ENCODE measurements at places on chromosomes 11 and 22.

DNA sequence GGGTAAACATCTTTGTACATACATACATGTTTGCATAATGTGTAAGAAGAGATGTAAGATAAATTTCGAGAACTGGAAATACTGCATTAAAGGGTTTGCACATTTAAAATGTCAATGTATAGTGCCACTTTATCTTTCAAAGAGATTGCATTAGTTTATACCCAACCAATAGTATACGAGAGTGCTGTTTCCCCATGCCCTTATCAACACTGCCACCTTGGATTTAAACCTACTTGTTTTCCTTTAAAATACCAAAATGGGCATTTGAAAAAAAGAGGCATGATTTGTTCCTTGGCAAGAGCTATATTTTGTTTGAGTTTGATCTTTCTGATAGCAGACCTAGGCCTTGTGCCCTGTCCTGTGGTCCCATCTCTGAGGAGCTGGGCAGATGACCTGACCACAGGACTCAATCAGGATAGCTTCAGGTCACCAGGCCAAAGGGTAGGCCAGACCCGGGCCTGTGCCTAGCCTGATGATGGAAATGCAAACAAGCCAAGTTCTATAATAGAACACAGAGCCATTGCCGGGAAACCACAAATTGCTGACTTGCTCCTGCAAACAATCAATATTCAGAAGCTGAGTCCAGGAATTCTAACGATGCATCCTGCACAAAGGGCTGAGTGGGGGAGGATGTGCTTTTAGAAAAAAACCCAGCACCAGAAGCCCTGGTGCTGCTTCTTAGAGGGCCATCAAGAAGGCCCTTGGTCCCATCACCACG lies 16.9 kb upstream of the ALG8 start:
- DNase-seq, result no peak

DNA sequence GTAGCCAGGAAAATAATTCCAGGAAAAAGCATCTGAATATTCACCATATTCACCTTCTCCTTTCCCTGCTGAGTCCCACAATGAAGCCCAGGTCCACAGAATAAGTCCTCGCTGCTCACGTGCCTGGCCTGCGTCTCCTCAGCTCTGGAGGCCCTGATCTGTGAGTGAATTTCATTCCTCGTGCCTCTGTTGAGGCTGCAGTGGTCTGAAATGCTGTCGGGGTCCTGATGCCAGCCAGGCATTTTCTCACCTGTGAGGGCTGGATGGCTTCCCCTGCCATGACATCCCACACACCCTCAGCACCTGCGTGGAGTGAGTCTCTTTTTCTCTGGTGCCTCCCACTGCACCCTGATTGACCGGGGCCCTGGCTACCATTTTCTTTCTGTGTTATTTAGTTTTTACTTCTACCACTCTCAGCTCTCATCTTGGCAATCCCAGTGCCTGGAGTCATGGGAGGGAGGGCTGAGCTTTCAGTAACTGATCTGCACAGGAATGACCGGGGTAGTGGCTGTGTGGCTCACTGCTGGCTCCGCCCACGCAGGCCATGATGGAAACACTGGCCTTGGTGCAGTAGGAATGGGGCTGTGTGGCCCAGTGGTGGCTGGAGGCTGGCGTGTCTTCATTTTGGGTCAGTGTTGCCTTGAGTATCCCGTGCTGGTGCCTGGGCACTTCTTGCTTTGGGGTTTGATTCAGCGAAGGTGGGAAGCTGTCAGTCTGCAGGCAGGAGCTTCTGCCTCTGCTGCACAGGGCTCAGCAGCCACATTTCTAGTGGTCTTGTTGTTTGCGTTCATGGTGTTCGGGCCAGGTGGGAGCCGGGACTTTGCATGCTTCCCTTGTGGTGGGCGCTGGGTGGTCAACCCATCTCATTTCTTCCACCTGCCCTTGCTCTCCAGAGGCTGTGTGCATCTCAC lies 807.2 kb downstream of the TBC1D22A start:
- no peak for DNase-seq

DNA sequence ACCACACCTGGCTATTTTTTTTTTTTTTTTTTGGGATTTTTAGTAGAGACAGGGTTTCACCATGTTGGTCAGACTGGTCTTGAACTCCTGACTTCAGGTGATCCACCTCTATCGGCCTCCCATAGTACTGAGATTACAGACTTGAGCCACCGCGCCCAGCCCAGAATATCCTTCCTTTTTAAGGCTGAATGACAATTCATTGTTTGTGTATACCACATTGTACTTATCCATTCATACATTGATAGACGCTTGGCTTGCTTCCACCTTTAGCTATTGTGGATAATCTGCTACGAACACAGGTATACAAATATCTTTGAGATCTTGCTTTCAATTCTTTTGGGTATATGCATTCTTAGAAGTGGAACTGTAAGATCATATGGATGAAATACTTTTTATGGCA lies 10.8 kb upstream of the RASSF10 start:
- DNase-seq, result no peak

GRCh38 chr11:83685730-83686129 lies 399.6 kb upstream of the CCDC90B start:
- no peak for DNase-seq

- DNase-seq, result no peak
These were observed 122.2 kb upstream of the TRPC6 start for GRCh38 chr11:101705972-101706371.

- no peak for DNase-seq
These were observed 614 bp upstream of the ASCL2 start for GRCh38 chr11:2271077-2271326.

GRCh38 chr11:20258376-20258895 lies 98.2 kb upstream of the DBX1 start:
- DNase-seq, result no peak

GRCh38 chr11:45104006-45104789 lies 42.2 kb upstream of the PRDM11 start:
- DNase-seq, result no peak

- no peak for DNase-seq
These were observed 78.5 kb downstream of the TRAF6 start for GRCh38 chr11:36431429-36432092.

DNA sequence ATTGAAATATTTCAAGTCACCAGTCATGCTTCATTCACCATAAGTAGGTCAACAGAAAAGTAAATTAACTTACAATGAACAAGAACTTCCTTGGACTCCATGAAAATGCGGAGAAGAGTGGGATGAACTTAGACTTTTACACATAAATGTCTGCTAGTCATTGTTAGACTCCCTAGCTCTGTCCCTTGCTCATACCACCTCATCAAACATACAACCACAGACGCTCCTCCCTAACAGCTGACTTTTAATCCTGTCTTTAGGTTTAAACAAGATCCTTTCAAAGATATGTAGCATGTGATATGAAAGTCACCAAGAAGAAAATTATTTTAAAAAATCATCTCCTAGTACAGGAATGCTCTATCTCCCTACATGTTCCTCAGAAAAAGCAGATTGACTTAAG lies 248.1 kb downstream of the DLG2 start:
- DNase-seq, result no peak

DNA sequence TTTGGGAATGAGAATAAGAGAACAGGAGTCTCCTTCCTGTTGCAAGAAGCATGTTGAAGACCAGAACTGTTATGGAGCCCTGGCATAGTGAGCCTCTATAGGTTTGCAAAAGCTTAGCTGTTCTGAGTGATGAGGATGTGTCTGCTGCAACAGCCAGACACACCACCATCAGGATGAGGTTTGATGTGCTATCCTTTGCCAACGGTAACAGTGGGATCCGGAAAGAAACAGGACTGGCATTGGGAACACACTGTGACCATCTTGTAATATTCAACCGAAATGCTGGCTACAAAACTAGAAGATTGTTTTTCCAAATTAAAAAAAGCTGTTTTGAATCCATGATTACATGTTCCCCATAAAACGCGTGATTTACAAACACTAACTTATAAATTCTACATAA lies 117.0 kb downstream of the ME3 start:
- DNase-seq, result no peak

DNA sequence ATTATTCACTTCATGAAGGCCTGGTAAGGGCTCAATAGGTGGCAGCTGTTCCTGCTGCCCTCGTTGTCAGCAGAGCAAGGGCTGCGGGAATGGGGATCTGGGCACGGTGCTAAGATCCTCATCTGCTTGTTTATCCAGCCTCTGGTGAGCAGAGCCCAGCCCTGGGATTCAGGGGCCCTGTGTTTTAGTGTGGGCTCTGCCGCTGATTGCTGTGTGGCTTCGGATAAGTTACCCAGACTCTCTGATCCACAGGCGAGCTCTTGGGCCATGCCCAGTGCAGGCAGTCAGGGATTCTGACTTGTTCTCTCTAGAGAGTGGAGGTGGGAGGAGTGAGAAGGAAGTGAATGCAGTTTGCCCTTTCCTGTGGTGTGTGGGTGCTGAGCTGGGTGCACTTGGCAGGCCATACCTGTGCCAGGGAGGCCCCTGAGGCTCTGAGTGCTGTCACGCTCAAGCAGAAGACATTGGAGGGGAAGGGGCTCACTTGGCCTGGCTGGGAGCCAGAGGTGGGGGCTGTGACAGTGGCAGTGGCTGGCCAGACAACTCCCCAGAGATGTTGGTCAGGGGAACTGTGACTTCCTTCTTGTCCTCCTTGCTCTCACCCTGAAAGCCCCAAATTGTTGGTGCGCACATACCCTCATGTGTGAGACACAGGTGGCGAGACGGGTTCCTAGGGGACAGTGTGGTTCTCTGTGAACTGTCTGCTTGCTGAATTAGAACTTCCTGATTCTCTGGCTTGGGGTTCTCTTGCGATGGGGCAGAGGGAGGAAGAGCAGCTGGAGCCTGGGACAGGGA lies 43.7 kb downstream of the CD82 start:
- DNase-seq, result peak; percentile 70

GRCh38 chr11:73260127-73260457 lies 12.0 kb upstream of the P2RY6 start:
- no peak for DNase-seq

- no peak for DNase-seq
These were observed 2.0 kb upstream of the KCNJ1 start for GRCh38 chr11:128868841-128869671.

DNA sequence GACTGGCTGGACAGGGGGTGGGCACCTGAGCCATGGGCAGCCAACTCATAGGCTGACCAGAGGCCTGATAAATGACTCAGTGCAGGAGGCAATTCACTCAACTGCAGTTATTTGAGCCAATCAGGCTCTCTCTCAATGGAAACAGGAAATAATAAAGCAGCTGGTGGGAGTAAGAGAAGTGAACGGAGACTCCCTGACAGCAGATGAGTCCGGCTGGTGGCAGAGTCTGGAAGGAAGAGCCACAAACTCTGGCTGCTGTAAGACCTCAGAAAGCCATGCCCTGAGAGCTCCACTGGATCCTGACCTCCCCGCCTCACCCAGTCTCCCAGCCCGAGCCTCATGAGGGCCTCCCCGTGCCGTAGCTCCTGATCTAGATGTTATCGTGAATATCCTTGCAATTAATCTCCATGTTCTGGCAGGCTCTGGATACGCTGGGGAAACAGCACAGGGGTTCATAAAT lies 69.8 kb downstream of the TRIM29 start:
- no peak for DNase-seq

GRCh38 chr11:6737872-6738466 lies 33.8 kb downstream of the OR2AG2 start:
- DNase-seq, result no peak

DNA sequence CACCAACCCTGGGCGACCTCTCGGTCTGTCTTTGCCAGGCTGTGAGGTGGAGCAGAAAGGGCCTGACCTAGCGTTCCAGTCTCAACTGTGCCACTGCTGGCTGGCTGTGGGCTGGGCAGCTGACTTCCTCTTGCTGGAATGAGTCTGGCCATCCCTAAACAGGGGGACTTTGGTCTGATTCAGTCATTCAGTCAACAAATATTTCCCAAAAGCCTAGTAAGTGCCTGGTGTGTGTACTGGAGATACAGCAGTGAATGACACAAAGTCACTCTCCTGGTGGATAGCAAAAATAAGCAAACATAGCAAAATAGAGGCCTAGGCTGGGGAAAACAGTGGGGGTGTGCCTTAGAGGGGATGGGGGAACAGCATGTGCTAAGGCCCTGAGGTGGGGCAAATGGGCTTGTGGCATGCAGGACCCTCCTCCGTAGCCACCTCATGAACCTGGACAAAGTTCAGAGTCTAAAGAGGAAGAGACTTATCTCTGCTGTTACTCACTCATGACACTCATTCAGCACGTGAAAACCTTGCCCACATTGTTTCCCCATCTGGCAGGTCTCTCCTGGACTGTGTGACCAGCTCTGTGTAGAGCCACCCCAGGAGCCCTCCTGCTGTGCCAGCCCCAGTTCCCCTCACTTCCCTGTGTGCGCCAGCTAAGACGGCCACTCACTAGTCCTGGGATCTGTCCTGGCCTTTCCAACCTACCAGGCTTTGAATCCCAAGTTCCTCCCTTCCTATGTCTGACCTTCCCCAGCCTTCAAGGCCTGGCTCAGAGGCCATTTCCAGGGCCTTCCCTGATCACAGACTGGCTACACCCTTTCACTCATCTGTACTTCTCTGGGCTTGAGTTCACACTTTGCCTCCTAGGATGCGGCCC lies 4.7 kb downstream of the GUCD1 start:
- no peak for DNase-seq

GRCh38 chr11:117489999-117490679 lies 162.5 kb downstream of the CEP164 start:
- DNase-seq, result peak; percentile 28

DNA sequence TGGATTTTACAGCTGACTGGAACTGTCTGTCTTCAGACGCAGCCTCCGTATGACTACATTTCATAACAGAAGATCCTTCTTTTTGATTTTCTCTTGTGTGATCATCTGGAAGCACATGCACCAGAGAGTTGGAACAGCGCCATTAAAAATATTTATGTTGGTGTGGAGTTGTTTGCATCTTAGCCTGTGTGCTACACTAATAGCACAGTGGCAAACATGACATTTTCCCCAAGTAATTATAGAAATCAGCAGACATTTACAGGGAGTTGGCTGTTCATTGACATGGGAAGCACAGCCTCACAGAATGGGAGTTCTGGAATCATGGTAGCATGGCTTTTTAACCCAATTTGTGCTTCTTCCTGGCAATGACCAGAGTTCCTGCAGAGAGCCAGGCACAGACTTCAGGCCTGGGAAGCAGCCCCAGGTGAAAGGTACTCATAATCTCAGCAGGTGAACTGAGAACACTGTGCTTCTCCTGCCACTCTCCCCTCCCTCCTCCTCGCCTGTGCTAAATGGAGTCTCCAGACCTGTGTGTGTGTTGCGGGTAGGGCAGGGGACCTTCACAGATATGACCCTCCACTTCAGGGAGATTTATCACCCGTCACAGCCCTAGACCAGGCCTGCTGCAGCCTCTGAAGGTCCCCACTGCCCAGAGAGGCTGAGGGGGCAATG lies 82.8 kb upstream of the PLET1 start:
- no peak for DNase-seq

Data from HL-60 (cell line).